Uterus (tissue), 4 donors: ENCODE measurements at places on chromosomes 7 and 10.

DNA sequence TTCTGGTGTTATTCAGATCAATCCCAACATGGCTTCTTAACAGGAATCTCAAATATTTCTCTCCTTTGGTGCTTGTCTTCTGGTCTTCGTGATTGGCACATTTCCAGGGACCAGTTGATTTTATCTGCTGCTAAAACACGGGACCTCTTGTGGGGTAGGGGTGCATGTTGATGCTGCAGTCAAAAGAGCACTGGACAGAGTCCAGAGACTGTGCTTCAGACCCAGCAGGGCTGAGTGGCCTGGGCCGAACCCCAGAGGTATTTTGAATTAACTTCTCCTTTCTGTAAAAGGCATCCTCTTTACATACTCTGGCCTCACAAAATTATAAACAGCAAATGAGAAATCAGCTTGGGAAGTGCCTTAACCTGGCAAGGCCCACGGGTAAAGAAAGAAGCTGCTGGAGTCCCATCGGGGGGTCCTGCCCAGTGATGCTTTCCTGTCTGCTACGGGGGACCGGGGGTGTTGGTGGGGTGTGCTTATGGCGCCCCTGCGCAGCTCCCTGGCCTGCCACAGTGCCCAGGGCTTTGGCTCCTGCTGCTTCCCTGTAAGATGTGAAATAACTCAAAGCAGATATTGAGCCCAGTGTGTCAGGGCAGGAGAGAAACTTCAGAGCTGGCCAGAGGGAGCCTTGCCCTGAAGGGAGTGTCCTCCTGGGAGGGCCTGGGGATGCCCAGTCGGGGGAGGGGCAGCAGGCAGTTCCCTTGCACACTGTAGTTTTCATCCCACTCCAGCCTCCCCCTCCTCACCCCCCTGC is 230.5 kb downstream of the TCF7L2 start:
- DNase-seq = no peak

- no peak for DNase-seq
Observed at GRCh38 chr10:15401382-15401781, 30.3 kb upstream of the FAM171A1 start.

DNA sequence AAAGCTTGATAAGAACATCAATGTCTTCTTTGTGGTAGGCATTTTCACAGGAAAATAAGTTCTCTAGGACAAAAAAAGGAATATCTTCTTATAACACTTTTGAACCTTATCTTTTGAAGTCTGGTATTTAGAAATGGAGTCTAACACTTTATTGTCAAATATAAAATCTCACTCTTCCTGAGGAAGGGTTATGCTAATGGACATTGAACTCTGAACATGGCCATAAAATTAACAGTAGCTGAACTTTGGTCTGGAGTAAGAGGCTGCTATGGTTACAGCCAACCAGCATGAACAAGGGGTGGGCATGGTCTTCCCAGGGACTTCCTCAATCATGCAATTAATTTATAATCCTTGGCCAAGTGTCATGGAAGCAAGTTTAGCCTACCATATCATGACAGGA is at the start of gene CLRN3:
Gene CLRN3 (minus strand): TSS at position 199 of the 400 bp plus-strand sequence. CDS start 157 bp downstream, at position 42.
- no peak for DNase-seq

DNA sequence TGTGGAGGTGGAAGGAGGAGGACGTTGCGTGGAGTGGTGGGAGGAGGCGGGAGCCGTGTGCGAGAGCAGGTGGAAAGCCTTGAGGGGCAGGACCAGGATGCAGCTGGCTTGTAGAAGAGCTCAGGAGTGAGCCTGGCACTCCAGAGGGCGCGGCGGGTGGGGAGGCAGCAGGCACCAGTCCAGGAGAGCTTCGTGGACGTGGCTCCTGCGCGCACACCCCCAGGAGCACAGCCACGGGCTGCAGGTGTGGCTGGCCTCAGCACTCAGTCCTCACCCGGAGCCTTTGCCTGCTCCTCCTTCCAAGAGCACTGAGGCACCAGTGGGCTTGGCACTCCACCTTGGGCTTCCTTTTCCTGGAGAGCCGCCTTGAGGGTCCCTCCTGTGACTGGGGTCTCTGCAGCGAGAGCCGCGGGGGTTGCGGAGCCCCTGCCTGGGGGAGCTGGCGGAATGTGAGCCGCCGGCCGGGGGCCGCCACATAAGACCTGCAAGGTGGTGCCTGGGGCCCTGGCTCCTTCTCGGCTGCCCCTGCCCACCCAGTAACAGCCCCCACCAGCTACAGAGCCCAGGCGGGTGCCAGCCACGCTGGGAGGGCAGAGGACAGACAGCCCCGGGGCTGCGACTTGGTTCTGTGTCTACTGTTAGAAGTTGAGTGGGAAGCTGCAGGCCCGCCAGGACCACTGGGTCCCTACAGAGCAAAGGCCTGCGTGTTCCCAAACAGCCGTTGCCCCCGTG is 11.1 kb downstream of the MAFK start:
- no peak for DNase-seq

GRCh38 chr7:137990251-137990941 is 11.5 kb downstream of the CREB3L2 start:
- no peak for DNase-seq

- no peak for DNase-seq
Observed at GRCh38 chr7:142152076-142152475, 40.6 kb downstream of the MGAM2 start.

DNA sequence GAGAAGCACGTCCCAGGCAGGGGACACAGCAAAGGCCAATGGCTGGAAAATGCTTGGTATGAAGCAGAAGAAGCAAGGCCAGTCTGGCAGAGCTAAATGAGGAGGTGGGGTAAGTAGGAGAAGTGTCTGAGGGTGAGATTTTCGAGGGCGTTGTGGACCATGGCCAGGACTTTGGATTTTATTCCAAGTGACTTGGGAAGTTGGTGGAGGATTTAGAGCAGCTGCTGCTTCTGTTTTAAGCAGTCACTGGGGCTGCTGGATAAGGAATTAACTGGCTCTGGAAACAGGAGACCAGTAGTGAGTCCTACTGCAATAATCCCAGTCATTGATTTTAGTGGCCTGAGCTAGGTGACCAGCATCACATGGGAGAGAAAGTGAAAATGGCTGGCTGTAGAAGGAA is 67.6 kb upstream of the GSDME start:
- DNase-seq = no peak

- no peak for DNase-seq
Observed at GRCh38 chr7:75776295-75776971, 4.4 kb upstream of the CCL26 start.
